ENCODE measurements at places on chromosomes 16 and 17. TPM values are rescaled to one million over a fixed set of nuclear protein-coding genes. Genes with fewer than 3 reads are reported as not detected.

Gene ABCC6
- total RNA-seq: 0.13 TPM

Gene ZNF287
- total RNA-seq: 5.0 TPM

Gene RNF222
- not detected for total RNA-seq

Gene COPS3
- 80.9 TPM for total RNA-seq

Gene LDHD
- total RNA-seq: 0.16 TPM

Gene CIBAR2
- total RNA-seq: not detected

Gene KCNG4
- not detected for total RNA-seq

Gene BORCS6
- 12.2 TPM for total RNA-seq

Gene DNASE1L2
- 6.4 TPM for total RNA-seq

Gene SLX1A
- 179 TPM for total RNA-seq

Gene CD68
- total RNA-seq: 37.4 TPM

Gene RANBP10
- total RNA-seq: 5.7 TPM

Data from epithelial cell of alveolus of lung (primary cell).